ENCODE measurements at places on chromosomes 4 and X.

- peak; percentile 11 for DNase-seq
These were observed 56.6 kb downstream of the ARHGAP6 start for GRCh38 chrX:11609109-11609508.

- no peak for DNase-seq
These were observed 51.9 kb downstream of the RBM47 start for GRCh38 chr4:40577588-40578253.

DNA sequence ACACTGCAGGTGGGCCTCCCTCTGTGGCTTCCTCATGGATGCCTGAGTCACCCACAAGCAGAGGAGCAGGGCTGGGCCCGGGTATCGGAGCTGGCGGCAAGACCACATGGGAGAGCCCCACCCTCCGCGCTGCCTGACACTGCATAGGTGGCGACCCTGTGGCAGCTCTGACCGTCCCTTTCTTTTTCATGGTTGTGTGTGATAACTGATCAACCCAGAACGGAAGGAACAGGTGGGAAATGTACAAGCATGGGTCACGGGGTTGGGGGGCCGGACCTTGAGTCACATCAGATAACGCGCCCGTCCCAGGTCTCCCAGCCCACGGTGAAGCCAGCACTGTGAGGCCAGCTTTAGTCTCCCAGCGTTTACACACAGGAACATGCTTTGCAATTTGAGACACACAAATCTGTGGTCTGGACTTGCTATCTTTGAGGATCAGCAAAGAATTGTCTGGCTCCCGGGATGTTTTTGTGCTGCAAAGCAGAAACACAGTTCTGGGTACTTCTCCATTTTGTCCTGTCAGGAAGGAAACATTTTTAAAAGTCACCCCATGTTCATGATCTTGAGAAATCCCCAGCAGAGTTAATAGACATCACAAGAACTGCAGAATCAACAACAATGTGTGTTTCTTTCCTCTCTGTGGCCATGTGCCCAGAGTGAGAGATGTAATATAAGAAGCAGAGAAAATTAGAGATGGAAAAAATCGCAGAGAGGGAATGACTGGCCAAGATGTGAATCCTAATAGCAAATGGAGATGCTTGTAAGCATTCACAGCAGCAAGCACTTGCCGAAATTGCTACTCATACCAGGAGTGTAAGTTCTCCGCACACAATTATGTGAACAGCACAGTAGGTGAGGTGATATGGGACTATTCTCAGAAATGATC, 70.1 kb upstream of the CBR4 start:
- peak; percentile 61 for DNase-seq

GRCh38 chr4:23881052-23881501, 8.8 kb downstream of the PPARGC1A start:
- DNase-seq = no peak

GRCh38 chr4:5055411-5055810, 4.1 kb downstream of the STK32B start:
- DNase-seq = no peak

DNA sequence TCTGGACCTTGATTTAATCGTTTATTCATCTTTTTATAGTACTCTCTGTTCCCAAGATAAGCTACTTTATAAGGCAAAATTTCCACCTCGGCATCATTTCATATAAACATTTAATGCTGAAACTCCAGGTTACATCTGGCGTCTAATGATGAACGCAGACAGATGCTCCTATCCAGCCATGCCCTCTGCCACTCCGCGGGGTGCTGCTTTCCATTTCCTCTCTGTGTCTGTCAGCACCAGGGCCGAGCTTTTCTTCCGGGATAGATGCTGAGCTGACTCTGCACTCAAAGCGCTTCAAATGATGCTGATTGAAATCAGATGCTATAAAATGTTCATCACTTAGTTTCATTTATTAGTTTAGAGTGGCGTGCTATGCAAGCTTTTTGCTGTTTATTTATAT, 80.5 kb upstream of the HELT start:
- DNase-seq = no peak

- no peak for DNase-seq
These were observed 91.8 kb downstream of the CHM start for GRCh38 chrX:85955510-85955909.

DNA sequence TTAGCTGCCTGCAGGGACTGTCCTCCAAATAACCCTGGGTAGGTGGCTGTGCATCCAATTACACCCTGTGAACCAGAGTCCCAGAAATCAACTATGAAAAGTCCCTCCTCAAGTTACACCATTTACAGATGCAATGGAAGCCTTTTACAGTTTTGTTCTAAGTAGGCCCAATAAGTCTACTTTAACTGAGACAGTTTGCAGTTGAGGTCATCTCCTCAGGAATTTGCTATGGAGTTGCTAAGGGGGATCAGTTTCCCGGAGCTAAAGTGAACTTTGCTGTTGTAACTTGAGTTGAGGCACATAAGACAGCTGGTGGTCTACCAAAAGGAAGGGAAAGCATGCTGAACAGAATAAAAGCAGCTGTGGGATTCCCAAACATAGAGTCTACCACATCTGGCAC, 121.6 kb upstream of the STK26 start:
- DNase-seq = no peak

DNA sequence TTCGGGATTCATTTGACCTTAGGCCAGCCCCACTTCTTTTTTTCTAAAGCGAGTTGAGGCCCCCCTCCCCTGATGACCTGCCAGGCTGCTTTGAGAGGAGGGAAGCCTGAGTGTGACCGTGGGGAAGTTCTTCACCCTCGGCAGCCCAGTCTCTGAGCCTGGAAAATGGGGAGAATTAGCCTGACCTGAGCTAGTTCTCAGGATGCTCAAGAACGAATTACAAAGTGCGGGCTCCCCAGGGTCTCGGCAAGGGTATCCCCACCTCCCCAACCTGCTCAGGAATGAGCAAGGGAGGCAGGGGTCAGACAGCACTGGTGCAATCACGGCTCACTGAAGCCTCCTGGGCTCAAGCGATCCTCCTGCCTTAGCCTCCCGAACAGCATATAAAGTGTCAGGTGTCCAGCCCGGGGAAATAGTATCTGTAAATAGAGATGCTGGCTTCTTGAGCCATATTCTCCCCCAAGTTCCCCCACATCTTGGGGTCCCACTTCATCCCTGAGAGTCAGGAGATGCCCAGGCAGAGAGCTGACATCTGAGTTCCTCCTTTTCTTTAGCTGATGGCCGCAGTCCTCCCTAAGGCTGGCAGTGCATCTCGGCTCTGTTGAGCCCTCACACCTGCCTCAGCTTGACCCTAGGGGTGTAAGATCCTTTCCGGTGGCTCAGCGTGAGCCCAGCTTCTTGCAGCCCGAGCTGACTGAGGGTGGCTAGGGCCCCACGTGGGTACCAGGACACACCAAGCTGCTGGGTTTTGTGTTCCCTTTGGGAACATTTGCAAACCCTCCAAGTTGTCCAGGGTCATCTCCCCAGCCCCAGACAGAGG, 1.6 kb downstream of the DUSP9 start:
- no peak for DNase-seq

DNA sequence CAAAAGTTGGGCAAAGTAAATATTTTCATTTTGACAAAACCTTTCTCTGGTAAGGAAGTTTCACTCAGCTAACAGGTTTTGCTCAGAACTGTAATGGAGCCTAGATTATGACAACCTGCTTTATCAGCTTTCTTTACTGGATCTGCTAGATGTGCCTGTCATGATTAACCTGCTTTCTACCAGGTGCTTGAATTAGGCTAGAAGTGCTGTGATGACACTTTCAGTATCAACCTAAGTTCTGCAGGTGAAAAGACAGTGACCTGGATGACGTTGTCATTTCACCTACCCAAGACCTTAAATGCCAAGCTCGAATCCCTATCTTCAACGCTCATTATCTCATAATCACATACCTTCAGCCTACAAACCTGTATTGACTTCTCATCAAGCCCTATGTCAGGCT, 1.5 kb upstream of the FAAH2 start:
- no peak for DNase-seq

DNA sequence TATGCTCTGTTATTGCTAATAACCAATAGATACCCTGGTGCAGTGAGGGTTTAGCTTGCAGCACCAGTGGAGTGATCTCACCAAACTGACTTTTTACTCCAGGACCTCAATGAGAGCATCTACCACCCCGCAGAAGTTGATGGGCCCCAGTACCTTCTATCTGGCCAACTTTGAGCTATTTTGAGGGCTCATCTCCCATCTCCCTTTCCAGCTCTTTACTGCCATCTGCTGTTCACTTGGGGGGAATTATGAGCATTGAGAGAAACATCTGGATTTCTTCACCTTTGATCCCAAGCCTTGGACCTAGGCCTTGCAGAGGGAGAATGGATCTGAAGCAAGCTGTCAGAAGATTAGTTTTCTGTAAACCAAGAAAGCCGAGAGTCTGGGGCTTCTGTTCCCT, 143.6 kb downstream of the TMEM164 start:
- peak; percentile 45 for DNase-seq

DNA sequence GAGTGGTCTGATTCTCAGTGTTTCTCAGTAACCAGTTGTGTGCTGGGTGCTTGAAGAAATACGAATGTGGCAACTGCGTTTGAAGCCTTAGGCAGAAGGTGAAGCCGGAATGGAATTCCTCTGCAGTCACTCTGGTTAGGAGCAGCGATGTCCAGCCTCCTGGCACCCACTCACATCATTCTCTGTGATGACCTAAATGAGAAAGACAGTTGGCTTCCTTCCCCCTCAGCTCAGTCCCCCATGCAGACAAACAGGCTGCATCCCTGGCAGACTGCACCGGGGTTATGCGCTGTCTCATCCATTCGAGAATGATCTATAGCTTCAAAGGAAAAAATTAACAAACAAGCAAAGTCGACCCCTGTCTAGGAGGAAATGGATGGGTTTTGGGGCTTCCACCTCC, 170.1 kb upstream of the SCML1 start:
- DNase-seq = no peak

- no peak for DNase-seq
These were observed 55.7 kb upstream of the PDGFRA start for GRCh38 chr4:54173281-54173912.

GRCh38 chr4:124177647-124178425, 534.7 kb downstream of the ANKRD50 start:
- DNase-seq = no peak

- no peak for DNase-seq
These were observed 104.9 kb downstream of the SLIT2 start for GRCh38 chr4:20356565-20356964.

DNA sequence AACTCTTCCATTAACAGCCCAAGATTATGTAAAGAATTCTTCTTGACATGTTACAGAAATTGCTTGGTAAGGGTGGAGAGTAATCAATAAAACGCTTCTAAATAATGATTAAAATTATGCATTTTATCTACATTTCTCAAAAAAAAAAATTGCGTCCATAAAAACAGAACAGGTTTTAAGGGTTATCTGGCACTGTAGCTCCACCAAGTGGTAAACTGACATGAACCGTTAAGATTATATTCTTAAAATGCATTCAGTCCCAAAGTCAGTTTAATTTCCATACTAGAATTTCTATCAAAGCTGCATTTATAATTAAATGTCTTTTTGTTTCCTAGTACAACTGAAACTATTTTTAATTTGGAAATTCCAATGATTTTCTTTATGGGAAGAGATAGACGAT, 214.0 kb upstream of the UGT8 start:
- DNase-seq = no peak

DNA sequence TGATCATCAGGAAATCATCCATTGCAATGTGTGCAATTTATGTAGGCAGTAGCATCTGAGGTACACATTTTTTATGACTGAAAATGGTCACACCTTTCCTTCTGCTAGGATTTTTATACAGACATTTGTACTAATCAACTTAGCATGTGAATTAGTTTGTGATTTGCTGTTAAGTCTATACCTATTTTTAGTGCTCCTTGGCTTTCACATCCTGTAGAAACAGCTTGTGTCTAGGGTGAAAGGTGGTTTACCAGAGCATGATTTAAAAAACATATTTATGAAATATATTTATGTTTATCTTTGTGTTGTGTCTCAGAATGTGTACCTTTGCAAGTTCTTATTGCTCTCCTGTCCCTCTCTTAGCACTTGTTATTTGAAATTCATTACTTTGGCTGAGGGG, 916.0 kb downstream of the TECRL start:
- DNase-seq = no peak
